ENCODE measurements at places on chromosomes 16 and 17. TPM values are rescaled to one million over a fixed set of nuclear protein-coding genes. Genes with fewer than 3 reads are reported as not detected.

SEPTIN1 gene
- 0.35 TPM for total RNA-seq

ALOX12 gene
- total RNA-seq: 0.47 TPM

GRCh38 chr16:56306690-56307533 is 115.6 kb downstream of the GNAO1 start:
- no peak for DNase-seq

DNA sequence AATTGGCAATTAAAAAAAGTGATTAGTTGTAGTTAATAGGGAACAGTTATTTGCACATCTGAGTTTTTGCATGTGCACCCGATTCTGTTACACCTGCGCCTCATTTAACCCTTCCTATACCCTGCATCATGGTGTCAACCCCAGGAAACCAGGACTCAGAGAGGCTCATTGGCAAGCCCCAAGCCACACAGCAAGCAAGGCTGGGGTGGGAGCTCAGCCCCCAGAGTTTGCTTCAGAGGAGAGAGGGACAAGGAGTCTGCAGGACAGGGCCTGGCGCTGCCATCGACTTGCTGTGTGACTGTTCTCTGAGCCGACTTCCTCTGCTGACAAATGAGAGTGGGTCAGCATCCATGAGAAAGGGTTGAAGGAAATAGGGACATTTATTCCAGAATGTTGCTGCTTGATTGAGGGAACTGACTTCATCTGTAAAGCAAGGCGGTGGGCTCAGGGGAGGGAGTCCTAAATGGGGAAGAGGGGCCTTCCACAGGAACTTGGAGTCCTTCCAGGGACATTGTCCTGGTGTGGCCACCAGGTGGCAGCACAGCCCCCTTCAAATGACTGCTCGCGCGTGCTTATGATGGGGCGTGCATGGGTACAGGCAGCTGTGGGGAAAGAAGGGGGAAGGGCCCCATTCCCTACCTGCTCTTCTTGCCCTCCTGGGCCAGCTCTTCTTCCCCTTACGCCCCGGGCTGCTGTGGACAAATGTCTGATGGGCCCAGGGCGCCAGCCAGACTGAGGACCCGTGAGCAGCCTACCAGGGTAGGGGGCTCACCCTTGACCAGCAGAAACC is 51.6 kb downstream of the NT5M start:
- DNase-seq: peak; percentile 79

PSMD11 gene
- 42.2 TPM for total RNA-seq

- no peak for DNase-seq
These were observed 288.2 kb upstream of the SALL1 start for GRCh38 chr16:51439271-51439670.

GRCh38 chr17:66172691-66173223 is 19.2 kb downstream of the CEP112 start:
- no peak for DNase-seq

DNA sequence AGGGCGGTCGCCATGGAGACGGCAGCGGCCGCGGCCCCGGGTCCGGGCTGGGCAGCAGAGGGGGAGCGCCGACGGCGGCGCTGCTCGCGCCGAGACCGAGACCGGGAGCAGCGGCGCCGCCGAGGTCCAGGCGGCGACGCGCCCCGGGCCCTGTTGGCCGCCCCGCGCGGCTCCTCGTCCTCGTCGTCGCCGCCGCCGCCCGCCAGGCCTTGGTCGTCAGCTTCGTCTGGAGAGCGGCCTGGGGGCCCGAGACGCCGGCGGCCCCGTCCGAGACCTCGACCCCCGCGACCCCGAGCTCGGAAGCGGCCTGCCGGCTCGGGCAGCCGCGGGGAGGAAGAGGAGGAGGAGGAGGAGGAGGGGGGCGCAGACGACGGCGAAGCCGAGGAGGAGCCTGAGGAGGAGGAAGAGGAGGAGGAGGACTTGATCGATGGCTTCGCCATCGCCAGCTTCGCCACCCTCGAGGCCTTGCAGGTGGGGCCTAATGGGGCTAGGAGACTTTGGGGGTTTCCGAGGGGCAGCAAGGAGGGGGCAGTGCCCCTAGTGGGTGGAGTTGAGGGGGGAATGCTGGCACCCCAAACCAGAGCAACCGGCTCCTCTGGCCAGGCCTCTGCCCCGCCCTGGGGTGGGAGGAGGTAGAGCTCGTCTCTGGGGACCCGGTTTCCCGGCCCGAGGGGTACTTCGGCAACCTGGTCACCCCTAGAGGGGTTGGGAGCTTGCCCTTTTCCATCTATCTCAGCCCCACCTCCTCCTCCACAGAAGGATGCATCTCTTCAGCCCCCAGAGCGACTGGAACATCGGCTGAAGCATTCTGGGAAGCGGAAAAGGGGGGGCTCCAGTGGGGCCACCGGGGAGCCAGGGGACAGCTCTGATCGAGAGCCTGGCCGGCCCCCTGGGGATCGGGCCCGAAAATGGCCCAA is 1.5 kb downstream of the FBRS start:
- no peak for DNase-seq

Measured in right atrium auricular region (tissue), 2 donors.